ENCODE measurements at places on chromosomes 7 and 10.

DNA sequence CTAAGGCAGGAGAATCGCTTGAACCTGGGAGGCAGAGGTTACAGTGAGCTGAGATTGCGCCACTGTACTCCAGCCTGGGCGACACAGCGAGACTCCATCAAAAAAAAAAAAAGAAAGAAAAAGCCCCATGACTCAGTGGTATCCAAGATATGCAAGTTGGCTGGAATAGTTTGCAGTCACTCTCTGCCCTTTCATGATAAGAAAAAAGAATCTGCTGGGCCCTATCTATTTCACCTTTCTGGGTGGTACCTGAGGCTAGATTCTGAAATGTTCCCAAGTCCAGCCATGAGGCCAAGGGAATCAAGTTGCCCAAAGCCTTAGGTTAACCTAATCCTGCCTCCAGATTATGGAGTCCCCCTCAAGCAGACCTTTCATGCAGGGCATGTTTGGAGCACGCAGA is 24.3 kb downstream of the NKX2-3 start:
- no peak for DNase-seq

- no peak for DNase-seq
Observed at GRCh38 chr7:44197474-44197873, 3.3 kb upstream of the YKT6 start.

DNA sequence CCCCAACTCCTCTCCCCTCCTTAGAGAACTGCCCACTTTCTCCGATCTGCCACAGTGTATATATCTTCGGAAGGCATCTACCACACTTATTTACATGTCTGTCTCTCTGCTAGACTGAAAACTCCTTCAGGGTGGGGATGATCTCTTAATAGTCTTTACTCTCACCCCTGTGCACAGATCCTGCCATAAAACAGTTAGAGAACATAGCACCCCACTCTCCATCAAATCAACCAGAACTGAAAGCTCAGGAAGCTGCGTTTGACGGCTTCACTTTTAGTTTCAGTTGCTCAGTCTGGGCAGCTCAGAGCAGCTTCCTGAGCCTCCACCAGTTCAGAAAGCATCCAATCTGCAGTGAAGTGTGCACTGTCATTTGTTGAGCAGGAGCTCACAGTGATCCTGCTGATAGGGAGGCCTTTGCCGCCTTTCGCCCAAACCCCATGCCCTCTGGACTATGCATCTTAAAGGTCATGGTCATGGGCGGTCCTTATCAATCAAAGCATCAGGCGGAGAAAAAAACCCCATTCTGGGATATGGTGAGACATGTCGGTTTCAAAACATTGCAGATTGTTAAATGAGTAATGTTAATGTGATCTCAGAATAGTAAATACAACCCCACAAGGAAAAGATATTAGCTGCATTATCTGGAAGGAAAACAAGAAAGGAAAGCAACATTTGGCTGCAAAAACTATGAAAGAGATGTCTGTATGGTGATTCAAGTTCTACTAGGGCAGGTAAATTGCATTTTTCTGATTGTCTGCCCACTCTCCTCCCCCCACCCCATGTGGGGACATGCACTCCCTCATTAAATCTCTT is 167.1 kb upstream of the ADO start:
- DNase-seq = no peak

- no peak for DNase-seq
Observed at GRCh38 chr10:88291289-88292184, 291.6 kb downstream of the RNLS start.

DNA sequence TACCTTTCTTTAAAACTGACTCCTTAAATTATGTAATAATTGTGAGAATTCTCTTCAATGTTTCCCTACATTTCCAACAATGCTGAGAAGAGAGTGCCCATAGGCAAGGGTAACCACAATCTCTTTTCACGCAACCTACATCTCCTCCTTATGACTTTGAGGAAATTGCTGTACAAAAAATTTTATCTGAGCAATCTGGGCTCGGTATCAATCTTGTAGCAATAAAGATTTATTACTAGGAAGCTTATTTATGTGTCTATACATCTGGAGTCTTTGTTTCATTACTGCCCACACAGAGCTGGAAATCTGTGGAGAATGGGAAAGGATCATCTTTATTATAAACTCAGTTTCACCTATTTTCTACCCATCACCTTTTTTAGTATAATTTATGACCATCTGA is 913.8 kb upstream of the SORCS1 start:
- no peak for DNase-seq

GRCh38 chr10:93652857-93653256 is 40.5 kb downstream of the PDE6C start:
- no peak for DNase-seq

DNA sequence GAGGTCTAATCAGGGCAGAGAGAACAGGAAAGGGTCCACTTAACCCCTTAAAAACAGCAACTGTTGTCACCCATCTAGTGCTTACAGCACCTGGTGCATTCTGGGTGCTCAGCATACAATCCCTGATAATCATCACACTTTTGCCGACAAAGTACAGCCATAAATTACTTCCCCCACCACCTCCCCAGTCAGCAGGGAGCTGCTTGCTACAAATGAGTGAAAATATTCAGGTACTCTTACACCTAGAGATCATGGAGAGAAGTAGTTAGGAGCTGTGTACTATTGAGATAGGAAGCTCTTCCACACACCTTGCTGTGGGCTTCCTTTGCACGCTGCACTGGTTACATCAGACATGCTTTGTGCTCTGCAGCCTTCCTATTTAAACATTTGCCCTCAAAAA is 723.5 kb upstream of the GALNT17 start:
- no peak for DNase-seq

GRCh38 chr10:126264102-126265018 is 123.9 kb downstream of the ADAM12 start:
- no peak for DNase-seq

DNA sequence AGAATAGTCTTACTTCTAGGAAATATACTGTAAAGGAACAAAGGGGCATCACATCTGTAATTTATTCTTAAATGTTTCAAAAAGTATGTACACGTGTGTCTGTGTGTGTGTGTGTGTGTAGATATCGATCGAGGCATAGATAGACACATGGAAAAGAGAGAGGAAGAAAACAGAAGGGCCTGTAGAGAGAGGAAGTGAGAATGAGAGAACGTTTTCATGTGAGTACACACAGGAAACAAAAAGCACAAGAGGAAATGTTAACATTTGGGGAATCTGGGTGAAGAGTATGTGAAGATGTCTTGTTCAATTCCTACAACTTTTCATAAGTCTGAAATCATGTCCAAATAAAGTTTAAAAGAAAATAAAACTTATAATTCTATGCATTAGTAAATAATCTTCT is 286.5 kb upstream of the SORCS1 start:
- DNase-seq = no peak

DNA sequence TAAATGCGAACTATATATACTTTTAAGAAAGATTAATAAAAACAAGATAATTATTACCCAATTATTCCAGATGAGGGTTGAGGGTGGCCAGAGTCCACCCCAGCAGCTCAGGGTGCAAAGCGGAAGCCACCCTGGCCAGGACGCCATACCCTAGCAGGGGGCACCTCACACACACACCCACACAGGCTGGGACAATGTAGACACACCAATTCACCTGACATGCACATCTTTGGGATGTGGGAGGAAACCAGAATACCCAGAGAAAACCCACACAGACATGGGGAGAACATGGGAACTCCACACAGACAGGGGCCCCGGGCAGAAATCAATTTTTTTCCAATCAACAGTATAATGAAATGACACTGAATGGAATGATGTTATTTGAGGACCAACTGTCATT is 86.0 kb downstream of the RTKN2 start:
- DNase-seq = no peak

- DNase-seq = peak; percentile 85
Observed at GRCh38 chr7:8217200-8218068, 44.5 kb downstream of the ICA1 start.

DNA sequence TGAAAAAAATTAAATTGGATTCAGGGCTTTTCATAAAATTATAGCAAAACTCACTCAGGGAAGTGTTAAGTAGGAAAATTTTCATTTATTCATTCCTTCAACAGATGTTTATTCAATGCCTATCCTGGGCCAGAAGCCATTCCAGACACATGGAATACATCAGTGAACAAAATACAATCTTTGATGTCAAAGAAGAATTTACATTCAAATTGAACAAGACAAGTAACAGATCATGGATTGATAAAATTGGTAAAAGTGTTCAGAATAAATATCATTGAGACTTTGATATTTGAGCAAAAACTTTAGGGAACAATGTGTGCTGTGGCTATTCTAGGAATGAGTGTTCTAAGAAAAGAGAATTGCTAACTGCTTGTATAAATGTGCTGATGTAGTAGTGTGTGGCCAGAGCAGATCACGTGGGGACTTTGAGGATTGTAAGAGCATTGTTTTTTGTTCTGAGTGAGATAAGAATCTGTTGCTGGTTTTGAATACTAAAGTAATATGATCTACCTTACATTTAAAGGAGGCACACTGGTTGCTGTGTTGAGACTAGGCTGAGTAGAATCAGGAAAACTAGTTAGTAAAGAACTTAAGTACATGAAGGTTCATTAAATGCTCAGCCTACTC is 957.2 kb downstream of the PCDH15 start:
- no peak for DNase-seq

- DNase-seq = no peak
Observed at GRCh38 chr7:18445483-18445882, 50.1 kb upstream of the HDAC9 start.

- DNase-seq = no peak
Observed at GRCh38 chr7:149743476-149744255, 29.7 kb downstream of the ZNF467 start.

- DNase-seq = no peak
Observed at GRCh38 chr10:93334901-93335327, 147.2 kb downstream of the MYOF start.

DNA sequence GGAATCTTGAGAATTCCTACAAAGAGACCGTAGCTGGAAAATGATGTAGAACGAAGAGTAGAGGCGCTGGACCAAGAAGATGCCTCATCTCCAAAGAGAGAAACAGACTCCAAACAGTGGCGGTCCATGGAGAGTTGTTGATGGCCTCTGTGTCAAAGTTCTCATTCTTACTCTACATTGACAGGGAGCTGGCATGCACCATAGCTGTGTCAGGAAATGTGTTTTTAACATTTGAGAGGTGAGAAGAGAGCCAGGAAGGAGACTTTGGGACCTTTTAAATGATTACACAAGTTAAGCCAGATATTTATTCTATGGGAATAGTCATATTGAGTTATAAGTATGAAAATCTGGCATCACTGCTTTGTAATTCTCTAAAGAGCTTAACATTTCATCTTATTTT is 61.5 kb upstream of the FERD3L start:
- no peak for DNase-seq
